Stimulated activated CD8-positive, alpha-beta memory T cell treated with anti-CD3 and anti-CD28 coated beads, Interleukin-15, amount 100 ng/mL, for 24 hours (primary cell): ENCODE measurements at places on chromosomes 13 and 19.
A peak's percentile ranks its signal among the peaks of the same experiment; 100 is the strongest.

DNA sequence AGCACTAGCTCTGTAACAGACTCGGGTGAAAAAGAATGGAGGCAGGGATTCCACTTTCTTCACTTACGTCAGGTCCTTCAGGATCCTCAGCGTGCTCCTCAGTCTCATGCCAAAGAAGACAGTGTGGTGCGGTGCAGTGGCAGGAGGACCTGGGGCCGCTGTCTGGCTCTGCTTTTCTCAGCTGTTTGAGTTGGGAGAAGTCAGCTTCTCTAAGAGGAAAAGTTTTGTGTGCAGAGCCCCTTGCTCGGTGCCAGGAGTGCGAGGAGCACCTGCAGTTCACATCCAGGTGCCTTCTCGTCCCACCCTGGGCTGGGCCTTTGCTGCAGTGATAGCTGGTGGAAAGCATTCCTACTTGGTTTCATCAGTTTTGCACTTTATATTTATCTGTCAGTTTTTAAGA lies 77.9 kb upstream of the TEX29 start:
- DNase-seq, result no peak

GRCh38 chr13:76967031-76967430 lies 18.7 kb downstream of the ACOD1 start:
- DNase-seq, result no peak

GRCh38 chr13:98182153-98182552 lies 5.1 kb upstream of the RNF113B start:
- DNase-seq, result no peak

GRCh38 chr13:73060251-73061160 lies 1.7 kb downstream of the KLF5 start:
- no peak for DNase-seq

- DNase-seq, result no peak
Measured at GRCh38 chr13:96794669-96795068, 199.6 kb downstream of the OXGR1 start.

- no peak for DNase-seq
Measured at GRCh38 chr19:31220540-31220939, 128.7 kb downstream of the TSHZ3 start.

DNA sequence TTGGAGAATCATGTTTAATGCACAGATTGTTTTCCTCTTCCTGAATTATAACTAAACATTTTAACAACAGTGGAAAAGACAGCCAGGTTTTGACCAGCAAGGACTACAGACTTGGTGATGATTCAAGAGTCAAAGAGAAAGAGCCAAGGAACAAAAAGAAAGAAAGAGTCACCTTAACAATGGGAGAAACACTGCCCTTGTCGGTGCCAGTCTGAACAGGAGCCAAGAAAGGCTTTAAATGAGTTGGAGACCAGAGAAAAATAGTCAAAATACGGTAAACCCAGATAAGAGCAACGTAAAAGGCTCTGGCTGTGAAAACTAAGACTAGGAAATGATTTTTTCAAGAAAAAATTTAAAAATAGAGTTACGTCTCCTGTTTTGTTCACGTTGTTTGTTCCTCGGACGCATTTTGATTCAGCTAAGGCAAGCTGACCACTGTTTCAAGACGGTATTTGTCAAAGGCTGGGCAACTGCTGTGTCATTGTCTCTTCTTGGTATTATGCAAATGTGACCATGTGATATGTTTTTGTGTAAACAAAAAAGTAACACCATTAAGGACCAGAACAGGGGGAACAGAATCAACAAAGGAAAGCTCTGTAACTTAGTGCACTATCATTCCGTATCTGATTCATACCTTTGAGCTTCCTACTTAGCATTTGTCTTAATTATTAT lies 634.5 kb downstream of the LIG4 start:
- no peak for DNase-seq

DNA sequence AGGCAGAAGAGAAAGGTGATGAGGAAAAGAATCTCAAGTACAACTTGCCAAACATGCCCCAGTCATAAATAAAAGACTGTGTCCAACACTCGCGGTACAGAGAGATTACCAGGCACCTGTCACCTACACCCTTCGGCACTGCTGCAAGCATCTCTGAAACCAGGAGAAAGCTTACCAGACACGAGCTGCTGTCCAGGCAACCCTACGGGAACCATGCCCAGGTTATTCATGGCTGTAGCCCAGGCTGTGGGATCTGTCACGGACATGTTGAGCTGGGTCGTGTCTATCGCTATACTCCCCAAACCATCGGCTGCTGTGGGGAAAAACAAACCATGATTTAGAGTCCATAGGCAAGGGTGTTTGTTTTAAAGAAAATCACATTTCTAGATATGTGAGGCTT lies 375.0 kb downstream of the ENOX1 start:
- no peak for DNase-seq

GRCh38 chr19:17938092-17938845 lies 5.5 kb downstream of the CCDC124 start:
- DNase-seq, result peak; percentile 50
